Kidney glomerular epithelial cell (primary cell): ENCODE measurements at places on chromosomes 3 and 15.

DNA sequence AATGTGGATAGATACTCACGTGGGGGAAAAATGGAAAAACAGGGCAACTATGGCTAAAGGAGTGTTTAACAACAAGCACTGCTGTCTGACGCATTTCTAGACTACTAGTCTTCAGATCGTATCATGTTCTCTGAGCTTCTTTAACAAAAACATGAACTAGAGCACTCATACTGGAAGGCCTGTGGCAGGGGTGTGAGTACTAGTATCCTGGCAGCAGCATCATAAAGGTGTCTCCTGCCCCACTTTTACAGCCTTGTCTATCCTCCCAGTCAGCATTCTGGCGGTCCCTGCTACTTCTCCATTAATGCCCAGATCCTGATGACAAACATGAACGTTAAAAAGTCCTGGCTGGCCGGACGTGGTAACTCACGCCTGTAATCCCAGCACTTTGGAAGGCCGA, 4.0 kb downstream of the FMN1 start:
- no peak for DNase-seq

GRCh38 chr3:50483374-50483773, 20.1 kb downstream of the CACNA2D2 start:
- no peak for DNase-seq

- DNase-seq, result no peak
These were observed 15.2 kb downstream of the DIS3L start for GRCh38 chr15:66308531-66308930.

GRCh38 chr15:59059076-59059597, 45.8 kb upstream of the CCNB2 start:
- no peak for DNase-seq

DNA sequence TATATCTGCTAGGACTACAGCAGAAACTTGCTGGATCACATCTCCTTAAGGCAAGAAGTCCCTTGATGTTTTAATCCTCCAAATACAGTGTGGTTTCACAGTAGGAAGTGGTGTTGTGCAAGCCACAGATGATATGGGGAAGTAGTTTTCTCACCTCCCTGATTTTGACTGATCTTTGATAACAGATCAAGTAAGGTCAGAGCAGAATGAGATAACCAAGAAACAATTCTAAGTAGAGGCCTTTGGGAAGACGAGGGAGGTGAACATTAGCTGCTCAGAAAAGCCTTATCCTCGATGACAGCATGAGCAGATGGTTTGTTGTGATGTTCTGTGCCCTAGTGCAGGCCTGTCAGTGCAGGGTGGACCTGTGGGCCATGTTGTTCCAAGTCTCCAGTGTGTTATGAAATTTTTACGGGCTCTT, 61.3 kb downstream of the RIOX2 start:
- DNase-seq, result no peak

DNA sequence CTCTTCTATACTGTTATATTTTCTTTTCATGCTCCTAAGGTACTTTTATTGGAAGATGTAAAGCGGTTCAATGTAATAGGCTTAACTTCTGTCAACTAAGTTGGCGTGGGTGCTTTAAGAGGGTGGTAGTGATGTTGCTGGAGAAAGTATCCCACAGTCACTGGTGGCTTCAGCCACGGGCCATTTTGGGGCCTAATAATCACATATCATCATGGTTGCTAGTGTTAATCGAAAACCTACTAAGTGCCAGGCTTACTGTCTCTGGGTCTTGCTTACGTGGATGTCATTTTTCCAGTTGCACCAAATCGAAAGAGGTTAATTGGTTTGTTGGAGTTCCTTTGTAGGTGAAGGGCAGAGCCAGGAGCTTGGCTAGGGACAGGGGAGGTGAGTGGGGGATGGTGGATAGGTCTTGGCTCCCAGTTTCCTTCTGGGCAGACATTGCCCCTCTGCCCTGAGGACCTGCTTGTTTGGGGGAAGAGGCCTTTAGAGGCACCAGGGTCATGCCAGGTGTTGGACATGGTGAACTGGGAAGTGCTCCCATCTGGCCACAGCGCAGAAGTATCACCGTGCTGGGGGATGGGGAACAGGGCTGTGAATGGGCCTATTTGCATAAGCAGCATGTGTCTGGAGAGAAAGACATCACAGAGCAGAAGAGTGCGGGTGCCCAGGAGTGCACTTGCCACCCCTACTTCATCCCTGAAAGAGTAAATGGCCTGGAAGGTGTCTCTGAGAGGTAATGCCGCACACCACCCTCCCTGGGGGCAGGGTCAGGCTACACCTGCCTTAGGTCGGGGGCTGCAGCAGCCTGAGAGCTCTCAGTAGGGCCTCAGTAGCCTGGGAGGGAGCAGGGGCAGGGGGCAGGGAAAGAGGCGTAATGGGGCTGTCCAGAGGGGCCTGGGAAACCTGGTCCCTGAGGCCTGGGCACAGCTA, 62.4 kb upstream of the POLG start:
- no peak for DNase-seq

DNA sequence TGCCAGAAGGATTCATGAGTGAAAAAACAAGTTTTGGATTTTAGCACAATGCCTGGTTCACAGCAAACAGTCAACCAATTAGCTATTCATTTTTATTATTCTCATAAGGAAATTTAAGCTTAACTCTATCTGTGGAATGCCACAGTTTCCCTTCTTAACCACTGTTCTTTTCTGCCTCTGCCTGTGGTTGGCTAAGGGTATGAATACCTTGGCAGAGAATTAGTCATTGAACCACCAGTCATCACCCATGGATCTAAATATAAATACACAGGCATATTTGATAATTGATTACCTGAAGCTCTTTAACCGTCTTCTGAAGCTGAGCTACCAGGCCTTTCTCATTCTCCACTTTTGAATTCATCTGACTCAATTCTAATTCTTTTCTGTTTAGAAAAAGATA, 79.9 kb downstream of the MYH15 start:
- DNase-seq, result no peak

GRCh38 chr15:78977091-78977571, 32.3 kb upstream of the CTSH start:
- no peak for DNase-seq

GRCh38 chr3:143200001-143200924, 80.7 kb downstream of the CHST2 start:
- DNase-seq, result no peak

- no peak for DNase-seq
These were observed 9.1 kb upstream of the IRAK2 start for GRCh38 chr3:10155658-10156057.
